Lung (tissue), 17 donors: ENCODE measurements at places on chromosomes 1 and 21. TPM values are rescaled to one million over a fixed set of nuclear protein-coding genes. Genes with fewer than 3 reads are reported as not detected.

Gene KLF17
- polyA plus RNA-seq, result 0.21 TPM

Gene PTPN7
- 2.9 TPM for polyA plus RNA-seq

DNA sequence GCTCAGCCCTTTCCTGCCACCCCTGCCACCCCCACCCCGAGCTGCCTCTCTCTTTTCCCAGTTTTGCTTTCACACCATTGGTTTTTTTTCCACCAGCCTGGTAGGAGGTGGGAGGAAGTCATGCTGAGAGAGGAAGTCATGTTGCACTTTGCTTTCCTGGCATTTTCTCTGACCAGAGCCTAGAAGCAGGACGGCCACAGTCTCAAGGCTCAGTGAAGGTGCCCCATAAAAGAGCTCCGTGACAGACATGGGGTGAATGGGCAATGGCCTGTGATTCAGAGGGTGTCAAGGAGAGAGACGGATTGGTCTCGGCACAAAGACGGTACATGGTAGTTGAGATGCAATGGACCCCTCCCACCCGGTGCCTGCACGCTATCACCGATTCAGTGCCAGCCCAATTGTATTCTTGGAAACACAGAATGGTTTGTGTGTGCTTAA, 42.1 kb upstream of the DMRTB1 start:
- DNase-seq, result no peak

Gene GCSAML
- polyA plus RNA-seq, result 0.18 TPM

DNA sequence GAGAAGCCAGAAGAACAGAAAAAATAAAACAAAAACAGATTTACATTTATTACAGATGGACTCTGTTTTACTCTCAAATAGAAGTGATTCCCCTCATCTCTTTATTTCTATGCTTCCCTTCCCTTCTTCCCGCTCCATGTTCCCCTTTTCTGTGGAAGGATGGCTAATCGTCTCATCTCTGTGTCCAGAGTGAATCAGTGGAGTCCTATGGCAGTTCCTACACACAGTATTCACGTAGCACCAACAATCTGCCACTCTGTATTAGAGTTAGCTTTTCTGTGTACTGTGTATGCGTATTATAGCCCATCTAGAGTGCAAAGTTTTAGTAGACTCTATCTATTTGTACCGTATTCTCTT, 6.8 kb upstream of the ERO1B start:
- DNase-seq, result no peak

Gene ARTN
- 0.95 TPM for polyA plus RNA-seq

Gene CBS
- polyA plus RNA-seq, result 40.1 TPM

DNA sequence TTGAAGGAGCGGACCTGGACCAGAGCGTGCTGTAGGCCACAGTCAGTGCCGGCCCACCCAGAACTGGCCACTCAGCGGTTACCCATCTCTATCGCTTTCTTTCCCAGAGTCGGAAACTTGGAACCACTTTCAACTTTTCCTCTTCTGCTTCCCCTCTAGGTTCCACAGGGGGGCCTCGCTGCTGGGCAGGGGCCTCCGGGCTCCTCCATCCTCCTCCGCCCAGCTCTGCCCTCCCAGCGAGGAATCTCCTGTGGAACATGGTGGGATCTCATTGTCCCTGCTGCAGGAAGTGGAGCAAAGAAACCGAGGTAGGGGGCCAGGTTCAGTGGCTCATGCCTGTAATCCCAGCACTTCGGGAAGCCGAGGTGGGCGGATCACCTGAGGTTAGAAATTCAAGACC, 139.2 kb downstream of the ETS2 start:
- no peak for DNase-seq

Gene IL19
- 0.10 TPM for polyA plus RNA-seq

Gene MCOLN3
- 4.5 TPM for polyA plus RNA-seq

GRCh38 chr1:112460615-112461014, 48.1 kb upstream of the WNT2B start:
- DNase-seq, result no peak

Gene NBPF6
- polyA plus RNA-seq, result 0.02 TPM

Gene EXO1
- polyA plus RNA-seq, result 0.55 TPM

GRCh38 chr1:45381243-45381642, 41.0 kb upstream of the MUTYH start:
- DNase-seq, result no peak

DNA sequence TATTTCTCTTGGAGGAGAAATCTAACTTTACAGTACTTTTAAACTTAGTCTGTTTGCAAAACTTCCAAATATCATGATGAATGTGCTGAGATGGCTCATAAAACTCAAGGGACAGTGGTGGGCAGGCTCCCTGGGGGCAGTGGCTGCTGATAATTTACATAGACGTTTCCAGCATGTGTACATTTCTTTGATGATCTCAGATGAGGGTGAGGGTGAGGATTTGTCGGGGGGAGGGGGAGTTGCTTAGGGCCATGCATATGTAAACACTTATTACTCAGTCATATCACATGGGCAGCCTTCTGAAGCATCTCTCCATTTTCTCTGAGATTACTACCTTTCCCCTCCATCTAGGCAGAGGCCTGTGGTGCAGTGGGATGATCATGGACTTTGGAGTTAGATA, 152.9 kb upstream of the HMGB4 start:
- peak; percentile 0 for DNase-seq

GRCh38 chr1:236397173-236397759, 3.2 kb downstream of the EDARADD start:
- no peak for DNase-seq

DNA sequence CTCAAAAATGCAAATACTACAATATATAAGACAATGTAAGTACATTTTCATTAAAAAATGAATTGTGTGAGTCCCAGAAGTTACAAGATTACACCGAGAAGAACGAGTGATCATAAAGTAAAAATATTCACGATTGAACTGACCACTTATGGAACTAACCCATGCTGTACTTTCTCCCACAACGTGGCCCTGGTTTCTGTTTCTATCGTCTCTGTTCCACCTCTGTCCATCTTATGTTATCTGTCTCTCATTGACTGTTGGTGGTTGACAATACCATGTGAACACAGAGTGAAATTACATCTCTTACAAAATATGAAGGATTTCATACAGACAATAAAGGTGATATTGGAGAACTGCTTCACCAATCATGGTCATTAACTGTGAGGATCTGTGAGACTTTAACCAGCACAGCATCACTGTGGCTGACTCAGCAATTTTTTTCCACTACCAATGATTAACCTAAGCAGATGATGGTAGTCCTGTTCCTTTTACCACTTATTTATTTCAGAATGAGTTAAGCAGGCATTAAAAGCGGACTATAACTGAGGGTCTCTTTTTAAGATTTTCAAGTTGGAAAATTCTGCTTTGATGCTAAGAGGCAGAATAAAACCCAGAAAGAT, 165.1 kb downstream of the TGFB2 start:
- DNase-seq, result no peak

DNA sequence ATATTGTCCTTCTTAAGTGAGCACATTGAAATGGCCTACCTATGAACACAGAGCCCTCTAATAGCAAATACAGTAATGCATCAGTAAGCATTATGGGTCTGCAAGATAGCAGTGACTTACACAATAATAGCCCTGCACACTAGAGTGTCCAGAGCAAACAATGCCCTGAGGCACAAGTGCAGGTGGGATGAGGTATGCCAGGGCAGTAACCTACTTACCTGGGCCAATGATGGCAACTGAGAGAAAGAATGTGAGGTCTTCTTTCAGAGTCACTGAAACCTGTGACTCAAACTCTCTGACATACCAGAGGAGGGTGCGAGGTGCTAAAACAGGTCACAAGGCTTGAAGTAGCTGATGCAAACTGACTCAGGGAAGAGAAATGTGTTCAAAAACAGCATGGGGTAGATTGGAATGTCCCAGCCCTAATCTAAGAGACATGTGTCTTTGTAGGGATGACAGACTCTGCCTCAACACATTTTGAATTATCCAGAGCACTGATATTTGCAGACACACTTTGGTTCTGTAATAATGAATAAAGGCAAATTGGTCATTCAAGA, 168.5 kb upstream of the RUNX1 start:
- no peak for DNase-seq

Gene ATP1A2
- 1.5 TPM for polyA plus RNA-seq

Gene TP73
- 1.7 TPM for polyA plus RNA-seq

Gene NBL1
- 48.0 TPM for polyA plus RNA-seq

DNA sequence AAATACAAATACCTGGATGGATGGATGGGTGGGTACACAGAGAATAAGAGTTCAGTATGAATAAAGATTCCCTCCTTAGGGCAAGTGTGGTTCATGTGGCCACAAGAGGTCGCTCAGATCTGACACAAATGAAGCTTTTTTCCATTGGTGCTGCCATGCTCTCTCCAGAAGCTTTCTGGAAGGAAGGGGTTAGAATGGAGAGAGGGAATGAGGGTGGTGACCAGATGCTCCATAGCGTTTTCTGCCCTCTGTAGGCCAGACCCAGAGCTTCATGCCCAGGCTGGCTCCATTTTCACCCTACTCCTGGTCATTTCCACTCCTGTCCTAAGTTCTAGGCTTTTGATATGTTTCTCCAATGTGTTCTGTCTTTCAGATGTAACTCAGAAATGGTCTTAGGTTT, 3.3 kb upstream of the FCRL6 start:
- DNase-seq, result peak; percentile 71

DNA sequence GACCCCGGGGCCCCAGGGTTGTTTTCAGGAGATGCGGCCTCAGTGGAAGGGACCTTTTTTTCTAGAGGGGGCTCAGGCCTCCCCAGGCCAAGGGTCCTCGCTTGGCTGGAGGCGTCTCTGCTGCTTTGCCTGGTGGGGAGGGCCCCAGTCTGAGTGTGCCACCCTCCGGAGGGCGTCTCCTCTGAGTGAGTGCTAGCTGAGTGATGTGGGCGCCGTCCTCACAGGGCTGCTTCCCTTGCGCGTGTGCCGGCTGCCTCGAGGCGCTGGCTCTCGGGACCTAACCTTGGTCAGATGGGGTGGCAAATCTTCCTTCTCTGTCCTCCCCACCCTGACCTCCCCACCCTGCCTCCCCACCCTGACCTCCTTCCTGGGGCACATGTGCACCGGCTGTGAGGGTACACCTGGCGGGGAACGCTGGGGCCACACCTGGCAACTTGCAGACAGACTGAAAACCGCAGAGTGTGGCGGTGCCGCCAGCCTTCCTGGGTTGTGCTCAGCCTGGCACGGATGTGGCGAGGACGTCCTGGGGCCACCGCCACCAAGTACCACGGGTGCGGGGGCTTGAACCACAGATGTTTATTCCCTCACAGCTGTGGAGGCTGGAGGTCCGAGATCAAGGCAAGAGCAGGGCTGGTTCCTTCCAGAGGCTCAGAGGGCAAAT, 93.0 kb upstream of the TTC34 start:
- no peak for DNase-seq

- no peak for DNase-seq
Observed at GRCh38 chr1:67882196-67882958, 49.1 kb upstream of the GNG12 start.

Gene AKT3
- polyA plus RNA-seq, result 8.2 TPM

- peak; percentile 38 for DNase-seq
Observed at GRCh38 chr1:156103521-156103947, 11.0 kb upstream of the LMNA start.

DNA sequence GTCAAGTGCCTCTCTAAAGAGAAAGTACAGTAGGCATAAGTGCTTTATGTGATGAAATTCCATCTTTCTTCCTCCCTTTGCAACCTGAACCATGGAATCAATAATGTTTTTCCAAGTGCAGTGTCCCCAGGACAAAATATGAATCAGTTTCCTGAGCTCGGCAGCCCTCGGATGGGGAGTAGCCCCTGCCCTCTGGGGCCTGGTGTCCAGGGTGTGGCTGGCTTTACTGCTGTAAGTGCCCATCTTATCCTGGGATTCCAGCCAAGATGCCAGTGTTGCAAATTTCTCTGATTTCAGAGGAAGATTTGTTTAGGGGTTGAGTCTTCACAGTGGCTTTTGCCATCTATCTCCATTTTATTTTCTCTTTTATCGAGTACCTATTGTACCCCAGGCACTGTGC, 40.5 kb upstream of the SRP9 start:
- no peak for DNase-seq

- peak; percentile 82 for DNase-seq
Observed at GRCh38 chr1:229203030-229203751, 67.7 kb upstream of the RAB4A start.

DNA sequence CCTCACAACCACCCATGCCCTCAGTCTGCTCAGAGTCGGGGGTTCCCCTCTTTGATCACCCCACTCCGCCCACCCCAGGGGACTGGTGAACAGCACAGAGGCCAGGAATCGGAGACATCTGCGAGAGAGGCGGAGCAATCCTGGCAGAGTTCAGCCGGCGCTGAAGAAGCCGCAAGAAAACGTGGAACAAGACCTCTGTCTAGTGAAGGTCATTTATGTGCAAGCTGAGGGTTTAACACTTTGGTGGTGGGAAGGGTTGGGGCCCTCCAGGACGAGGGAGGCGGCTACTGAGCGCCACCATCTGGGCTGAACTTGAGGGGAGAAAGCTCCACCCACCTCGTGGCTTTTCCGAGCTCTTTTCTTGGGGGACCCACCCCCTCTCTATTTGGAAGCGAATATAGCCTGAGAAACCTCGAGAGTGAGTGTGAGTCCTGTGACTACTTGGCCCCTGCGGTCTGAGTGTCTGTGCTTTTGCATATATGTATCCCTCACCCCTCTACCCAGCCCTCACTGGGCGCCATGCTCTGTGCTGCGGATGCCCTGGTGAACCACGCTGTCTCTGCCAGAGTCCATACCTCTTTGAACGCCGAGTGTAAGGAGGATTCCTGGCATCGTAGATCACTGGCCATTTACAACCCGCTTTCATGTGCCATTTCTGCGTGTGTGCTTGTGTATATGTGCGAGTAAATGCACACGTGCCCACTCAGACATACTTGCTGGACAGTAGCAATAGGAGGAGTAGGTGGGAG, 1.2 kb upstream of the EPHA10 start:
- DNase-seq, result no peak

Gene TEDDM1
- not detected for polyA plus RNA-seq

Gene AK5
- polyA plus RNA-seq, result not detected

Gene CLCA1
- polyA plus RNA-seq, result not detected

DNA sequence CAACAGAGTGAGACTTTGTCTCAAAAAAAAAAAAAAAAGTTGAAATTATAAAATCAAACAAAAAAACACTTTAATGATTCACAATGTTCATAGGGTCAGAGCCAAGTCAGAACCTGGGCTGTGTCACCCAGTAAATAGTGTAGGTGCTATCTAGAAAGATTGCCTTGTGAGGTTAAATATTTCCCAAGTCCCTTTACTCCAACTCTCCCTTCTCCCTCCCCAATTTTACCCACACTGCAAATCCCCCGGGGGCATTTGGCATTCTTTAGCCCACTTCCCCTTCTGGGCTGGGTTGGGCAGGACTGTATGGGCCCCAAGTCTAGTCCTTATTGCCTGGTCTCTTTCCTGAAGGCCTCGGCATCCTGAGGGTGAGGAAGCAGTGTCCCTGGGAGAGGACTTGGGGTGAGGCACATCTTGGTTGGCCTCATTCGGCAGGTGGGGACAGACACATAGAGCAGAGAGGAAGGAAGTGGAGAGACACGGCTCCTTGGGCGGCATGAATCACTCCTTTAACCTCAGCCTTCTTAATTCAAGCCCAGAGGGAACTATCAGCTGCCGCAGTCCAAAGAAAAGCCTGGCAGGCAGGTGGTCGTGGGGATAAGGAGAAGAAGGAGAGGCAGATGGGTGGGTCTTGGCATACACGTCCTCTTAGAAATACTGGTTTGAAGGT, 8.2 kb downstream of the ADORA1 start:
- DNase-seq, result no peak

- no peak for DNase-seq
Observed at GRCh38 chr1:22418312-22418711, 33.3 kb upstream of the ZBTB40 start.

Gene KRTAP13-2
- not detected for polyA plus RNA-seq

Gene APCS
- not detected for polyA plus RNA-seq
